ENCODE measurements at places on chromosomes 11 and 22. TPM values are rescaled to one million over a fixed set of nuclear protein-coding genes. Genes with fewer than 3 reads are reported as not detected.

DNA sequence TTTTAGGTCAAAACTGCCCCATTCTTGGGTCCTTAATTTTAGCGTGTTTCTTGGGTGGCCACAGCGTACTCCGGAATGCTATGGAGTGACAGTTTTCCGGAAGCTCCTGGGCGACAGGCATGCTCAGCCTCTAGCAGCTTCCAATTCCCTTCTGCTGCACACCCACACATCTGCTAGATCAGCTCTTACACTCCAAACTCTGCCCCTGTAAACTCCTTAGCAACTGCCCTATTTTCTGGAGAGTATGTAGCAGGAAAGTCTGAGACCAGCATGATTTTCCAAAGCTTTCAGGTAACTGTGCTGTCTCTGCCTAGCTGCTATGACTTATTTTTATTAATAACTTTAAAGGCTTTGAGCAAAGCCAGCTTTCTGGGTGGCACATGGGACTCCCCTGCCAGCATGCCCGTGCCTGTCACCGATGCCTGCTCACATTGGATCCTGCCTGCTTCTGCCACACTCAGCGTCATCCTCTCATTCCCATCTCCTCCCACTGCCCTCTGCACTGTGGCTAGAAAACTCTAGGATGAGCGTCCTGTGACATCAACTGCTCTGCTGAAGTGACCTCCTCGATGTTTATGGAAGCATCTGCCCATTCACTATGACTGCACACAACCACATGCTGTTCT, 17.3 kb downstream of the TOLLIP start:
- peaks cover 4% of the 10 kb centered on the region for H3K36me3 ChIP-seq
- no peak overlapping the region for H3K27ac ChIP-seq
- H3K4me1 ChIP-seq: no peaks in the 10 kb centered on the region
- no peak overlapping the region for H3K4me3 ChIP-seq
- peak; percentile 12 for DNase-seq
- no peaks in the 10 kb centered on the region for H3K27me3 ChIP-seq

- peak overlapping the region; percentile 68 for H3K27ac ChIP-seq
- peaks cover 7% of the 10 kb centered on the region for H3K36me3 ChIP-seq
- DNase-seq: peak; percentile 63
- no peaks in the 10 kb centered on the region for H3K4me1 ChIP-seq
Measured at GRCh38 chr11:129864811-129865210, 30.6 kb downstream of the NFRKB start.

Gene TEAD1
- 80.1 TPM for total RNA-seq

DNA sequence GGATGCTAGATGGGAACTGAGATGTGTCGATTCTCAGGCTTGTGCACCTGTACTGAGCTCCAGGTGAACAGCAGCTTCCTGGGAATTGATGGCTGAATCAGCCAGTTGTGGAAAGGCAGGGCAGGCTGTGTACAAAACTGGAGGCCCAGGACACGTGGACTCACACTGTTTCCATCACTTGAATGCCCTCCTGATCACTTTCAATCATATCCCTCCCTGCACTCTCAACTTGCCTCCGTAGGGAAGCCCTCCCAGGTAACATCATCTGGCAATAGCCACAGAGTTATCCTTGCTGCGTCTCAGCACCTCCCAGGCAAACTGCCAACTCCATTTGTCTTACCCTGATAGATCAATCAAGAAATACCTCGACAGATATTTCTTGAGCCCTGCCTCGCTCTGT, 10.1 kb downstream of the FAM83F start:
- H3K27me3 ChIP-seq: no peaks in the 10 kb centered on the region
- peak overlapping the region; percentile 59 for H3K27ac ChIP-seq
- H3K4me1 ChIP-seq: no peaks in the 10 kb centered on the region
- no peak overlapping the region for H3K4me3 ChIP-seq

DNA sequence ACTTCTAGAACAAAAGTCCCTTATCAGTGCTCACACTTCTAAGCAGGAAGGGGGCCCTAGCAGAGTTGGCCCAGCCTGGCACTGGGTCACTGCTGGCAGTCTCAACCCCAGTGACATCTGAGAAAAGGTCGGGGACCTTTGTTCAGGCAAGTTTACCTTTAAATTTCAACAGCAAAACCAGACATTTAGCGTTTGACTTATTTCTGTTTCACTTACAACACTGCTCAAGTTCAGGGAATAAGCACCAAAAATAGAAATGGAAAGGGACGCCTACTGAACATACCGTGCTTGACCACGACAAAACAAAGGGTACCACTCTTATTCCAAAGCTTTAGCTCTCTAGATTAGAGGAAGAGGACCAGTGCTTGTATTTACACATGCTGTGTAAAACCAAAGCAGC, 26.2 kb downstream of the PITPNB start:
- no peaks in the 10 kb centered on the region for H3K27me3 ChIP-seq
- H3K36me3 ChIP-seq: peaks cover 5% of the 10 kb centered on the region
- DNase-seq: no peak
- no peaks in the 10 kb centered on the region for H3K4me1 ChIP-seq

Gene PDGFD
- 21.8 TPM for total RNA-seq

Gene ZC3H7B
- total RNA-seq: 32.2 TPM

Gene ELMOD1
- not detected for total RNA-seq

Gene PTGDR2
- total RNA-seq: 0.16 TPM

GRCh38 chr11:16605389-16605893, 133.0 kb upstream of the C11orf58 start:
- no peaks in the 10 kb centered on the region for H3K4me1 ChIP-seq
- no peaks in the 10 kb centered on the region for H3K36me3 ChIP-seq
- no peaks in the 10 kb centered on the region for H3K27me3 ChIP-seq
- no peak overlapping the region for H3K27ac ChIP-seq

GRCh38 chr11:75268626-75269366, 28.2 kb downstream of the TPBGL start:
- H3K4me1 ChIP-seq: no peaks in the 10 kb centered on the region
- no peaks in the 10 kb centered on the region for H3K27me3 ChIP-seq
- no peak for DNase-seq

DNA sequence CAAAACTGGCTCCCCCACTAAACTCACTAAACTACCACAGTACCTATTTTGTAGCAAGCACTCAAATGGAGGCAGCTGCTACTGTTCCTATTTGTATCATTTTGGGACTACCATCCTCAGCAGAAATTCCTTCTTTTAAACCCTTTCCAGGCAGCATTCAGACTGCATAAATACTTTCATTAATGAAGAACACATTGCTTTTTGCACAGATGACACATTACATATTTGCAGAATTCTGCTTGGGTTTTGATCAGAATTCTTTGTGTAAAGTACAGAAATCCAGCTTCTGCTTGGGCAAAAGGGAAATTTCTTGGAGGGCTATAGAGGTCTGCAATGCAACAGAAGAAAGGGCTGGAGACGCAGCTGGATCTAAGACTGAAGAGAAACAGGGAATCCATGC, 24.2 kb downstream of the RBX1 start:
- H3K4me3 ChIP-seq: no peak overlapping the region
- H3K36me3 ChIP-seq: peaks cover 3% of the 10 kb centered on the region
- no peaks in the 10 kb centered on the region for H3K27me3 ChIP-seq

GRCh38 chr22:41818596-41818995, 14.3 kb upstream of the SREBF2 start:
- no peaks in the 10 kb centered on the region for H3K36me3 ChIP-seq
- H3K27me3 ChIP-seq: no peaks in the 10 kb centered on the region
- DNase-seq: no peak
- no peak overlapping the region for H3K4me3 ChIP-seq
- H3K27ac ChIP-seq: no peak overlapping the region
- no peaks in the 10 kb centered on the region for H3K4me1 ChIP-seq

GRCh38 chr11:92384358-92384757, 159.7 kb downstream of the FAT3 start:
- no peaks in the 10 kb centered on the region for H3K27me3 ChIP-seq
- no peaks in the 10 kb centered on the region for H3K4me1 ChIP-seq
- no peak overlapping the region for H3K4me3 ChIP-seq

GRCh38 chr11:36567694-36568093, at the start of gene RAG1:
TSS of gene RAG1 (plus strand) at chr11:36568007. CDS start at chr11:36573305, 5,298 bp downstream.
- no peaks in the 10 kb centered on the region for H3K36me3 ChIP-seq
- no peak within 1 kb of the TSS for H3K27ac ChIP-seq
- no peaks in the 10 kb centered on the region for H3K4me1 ChIP-seq

Gene LMNTD2
- total RNA-seq: 2.6 TPM

Gene TRIM48
- not detected for total RNA-seq

- H3K27me3 ChIP-seq: no peaks in the 10 kb centered on the region
- no peaks in the 10 kb centered on the region for H3K36me3 ChIP-seq
- peak overlapping the region; percentile 83 for H3K27ac ChIP-seq
- no peak for DNase-seq
Measured at GRCh38 chr22:19887256-19887985, 32.7 kb upstream of the GNB1L start.

DNA sequence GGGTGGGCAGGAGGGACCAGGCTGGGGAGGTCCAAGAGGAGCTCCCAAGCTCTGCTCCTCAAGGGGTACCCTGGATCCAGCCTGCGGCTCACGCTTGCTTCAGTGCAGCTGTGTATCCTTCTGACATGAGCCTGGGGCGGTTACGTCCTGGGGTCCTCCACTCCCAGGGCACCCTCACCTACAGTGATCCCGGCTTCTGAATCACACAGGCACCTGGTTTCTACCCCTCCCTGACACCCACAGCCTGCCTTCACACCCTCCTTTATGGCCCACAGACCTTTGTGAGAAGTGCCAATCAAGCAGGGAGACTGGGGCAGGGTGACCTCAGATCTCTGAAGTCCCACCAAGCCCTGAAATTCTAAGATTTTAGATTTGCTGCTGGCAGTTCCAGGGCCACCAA, 1.5 kb downstream of the MPST start:
- H3K36me3 ChIP-seq: no peaks in the 10 kb centered on the region
- no peak overlapping the region for H3K4me3 ChIP-seq
- peaks cover 15% of the 10 kb centered on the region for H3K4me1 ChIP-seq
- no peak overlapping the region for H3K27ac ChIP-seq
- no peaks in the 10 kb centered on the region for H3K27me3 ChIP-seq

- peak overlapping the region; percentile 54 for H3K27ac ChIP-seq
- peaks cover 6% of the 10 kb centered on the region for H3K4me1 ChIP-seq
- H3K4me3 ChIP-seq: no peak overlapping the region
- H3K36me3 ChIP-seq: no peaks in the 10 kb centered on the region
- peak; percentile 93 for DNase-seq
Measured at GRCh38 chr11:13098063-13098462, 88.9 kb downstream of the RASSF10 start.

DNA sequence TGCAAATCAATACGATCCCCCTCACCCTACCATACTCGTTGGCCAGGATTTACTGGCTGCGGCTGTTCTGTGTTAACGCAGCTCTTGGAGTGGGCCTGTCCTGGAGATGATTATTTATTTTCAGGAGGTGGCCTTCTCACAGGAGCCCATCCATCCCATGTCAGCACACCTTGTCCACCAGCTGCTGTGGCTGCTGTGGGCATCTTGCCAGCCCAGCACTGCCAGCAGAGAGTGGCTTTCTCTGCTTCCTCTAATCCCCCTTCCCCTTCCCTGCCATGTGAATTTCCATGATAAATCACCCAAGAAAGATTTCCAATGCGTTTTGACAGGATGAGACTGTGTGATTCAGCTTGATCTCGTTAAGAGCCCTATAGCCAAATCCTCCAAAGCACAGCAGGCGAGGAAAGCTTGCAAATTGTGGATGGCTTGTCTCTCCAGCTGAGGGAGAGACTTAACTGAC, 309.1 kb upstream of the C11orf87 start:
- H3K4me1 ChIP-seq: no peaks in the 10 kb centered on the region
- DNase-seq: no peak
- H3K36me3 ChIP-seq: no peaks in the 10 kb centered on the region

- no peak for DNase-seq
- no peaks in the 10 kb centered on the region for H3K27me3 ChIP-seq
- H3K4me3 ChIP-seq: no peak overlapping the region
- no peaks in the 10 kb centered on the region for H3K36me3 ChIP-seq
Measured at GRCh38 chr11:119905162-119905561, 176.2 kb upstream of the NECTIN1 start.

Gene HEPACAM
- total RNA-seq: 2.3 TPM

DNA sequence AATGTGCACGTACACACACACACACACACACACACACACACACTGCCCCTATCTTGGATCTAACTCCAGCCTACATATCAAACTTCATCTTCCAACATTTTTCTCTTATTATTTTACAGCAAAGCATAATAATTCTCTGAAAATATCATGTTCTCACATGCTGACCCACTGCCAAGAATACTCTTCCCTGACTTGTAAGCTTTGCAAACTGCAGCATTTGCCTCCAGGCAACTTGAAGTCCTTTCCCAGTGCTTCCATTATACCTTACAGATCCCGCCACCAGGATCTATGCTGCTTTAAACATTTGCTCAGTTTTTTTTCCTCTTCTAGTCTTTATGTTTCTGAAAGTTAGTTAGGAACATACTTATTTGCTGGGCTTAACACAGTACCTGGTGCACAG, 483.3 kb upstream of the ARHGAP42 start:
- no peak for DNase-seq
- no peak overlapping the region for H3K4me3 ChIP-seq
- no peak overlapping the region for H3K27ac ChIP-seq

DNA sequence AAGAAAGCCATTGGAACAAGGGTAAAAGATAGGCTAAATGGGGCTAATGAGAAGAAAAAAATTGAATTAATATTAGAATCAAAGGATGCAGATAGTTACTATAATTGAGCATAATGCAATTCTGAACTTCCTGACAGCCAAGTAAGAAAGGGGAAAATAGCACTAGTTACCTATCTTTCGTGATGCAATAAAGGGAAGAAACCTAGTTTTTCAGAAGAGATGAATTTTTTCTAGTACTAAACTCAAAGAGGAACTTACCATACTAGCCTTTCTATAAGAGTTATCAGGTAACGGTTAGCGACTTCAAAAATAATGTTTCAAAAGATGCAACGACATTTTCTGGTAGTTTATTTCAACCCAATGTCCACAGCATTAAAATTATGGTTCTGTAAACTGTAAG, 8.8 kb upstream of the WT1 start:
- H3K4me1 ChIP-seq: no peaks in the 10 kb centered on the region
- no peak for DNase-seq
- no peak overlapping the region for H3K27ac ChIP-seq
- no peak overlapping the region for H3K4me3 ChIP-seq
- peaks cover 52% of the 10 kb centered on the region for H3K27me3 ChIP-seq

DNA sequence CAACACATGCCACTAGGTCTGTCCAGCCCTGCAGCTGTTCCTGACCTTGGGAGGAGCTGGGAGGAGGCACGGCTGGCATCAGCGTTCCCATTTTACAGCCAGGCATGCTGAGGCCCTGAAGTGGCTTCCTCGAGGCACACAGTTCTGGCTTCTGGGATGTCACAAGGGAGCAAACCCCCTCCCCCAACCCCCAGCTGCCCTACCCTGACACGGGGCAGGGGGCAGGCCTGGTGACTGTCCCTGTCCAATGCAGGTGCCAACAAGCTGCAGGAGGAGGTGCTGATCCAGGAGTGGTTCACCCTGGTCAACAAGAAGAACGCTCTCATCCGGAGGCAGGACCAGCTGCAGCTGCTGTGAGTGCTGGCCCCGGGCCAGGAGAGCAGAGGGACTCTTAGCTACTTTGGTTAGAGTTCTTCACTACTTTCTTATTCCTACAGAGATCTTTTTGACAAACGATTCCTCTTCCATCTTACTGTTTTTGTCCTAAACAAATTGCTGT, 5.3 kb downstream of the KCNK7 start:
- no peaks in the 10 kb centered on the region for H3K27me3 ChIP-seq
- no peaks in the 10 kb centered on the region for H3K36me3 ChIP-seq
- no peak overlapping the region for H3K27ac ChIP-seq
- no peak overlapping the region for H3K4me3 ChIP-seq

GRCh38 chr11:104490182-104490581, 326.2 kb upstream of the PDGFD start:
- H3K36me3 ChIP-seq: no peaks in the 10 kb centered on the region
- H3K4me3 ChIP-seq: no peak overlapping the region
- H3K27me3 ChIP-seq: no peaks in the 10 kb centered on the region
- no peak for DNase-seq
- no peak overlapping the region for H3K27ac ChIP-seq

Measured in breast epithelium (tissue), 4 donors.